Hepatocyte (in vitro differentiated cells): ENCODE measurements at places on chromosomes 6 and 20. TPM values are rescaled to one million over a fixed set of nuclear protein-coding genes. Genes with fewer than 3 reads are reported as not detected.
A peak's percentile ranks its signal among the peaks of the same experiment; 100 is the strongest.

DNA sequence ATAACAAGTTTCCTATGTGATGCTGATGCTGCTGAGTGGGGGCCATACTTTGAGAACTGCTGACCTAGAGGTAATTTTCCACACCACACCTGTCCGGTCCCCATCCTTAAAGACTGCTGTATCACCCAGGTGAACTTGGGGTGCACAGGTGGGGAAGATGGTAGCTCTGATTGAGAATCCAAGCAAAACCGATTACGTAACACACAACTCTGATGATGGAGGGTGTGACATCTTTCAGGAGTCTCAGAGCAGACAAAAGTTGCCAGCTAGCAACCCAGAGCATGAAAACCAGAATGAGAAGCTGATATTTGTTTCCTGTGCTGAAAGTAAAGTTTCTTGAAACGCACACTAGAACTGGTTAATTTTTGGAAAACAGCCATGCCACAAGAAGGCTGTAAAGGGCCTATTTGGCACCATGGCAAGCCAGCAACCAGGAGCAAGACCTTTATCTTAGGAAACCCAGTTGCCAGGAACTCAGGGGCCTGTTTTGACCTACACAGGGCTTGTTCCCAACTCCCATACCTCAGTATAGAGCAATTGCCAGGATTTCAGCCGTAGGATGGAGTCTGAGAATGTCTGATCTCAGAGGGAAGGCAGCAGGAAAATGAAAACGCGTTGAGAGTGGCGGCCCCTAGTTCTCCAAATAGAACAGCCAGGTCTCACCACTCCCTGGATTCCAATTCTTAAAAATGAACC is 21.6 kb upstream of the TBC1D7 start:
- DNase-seq, result no peak

DNA sequence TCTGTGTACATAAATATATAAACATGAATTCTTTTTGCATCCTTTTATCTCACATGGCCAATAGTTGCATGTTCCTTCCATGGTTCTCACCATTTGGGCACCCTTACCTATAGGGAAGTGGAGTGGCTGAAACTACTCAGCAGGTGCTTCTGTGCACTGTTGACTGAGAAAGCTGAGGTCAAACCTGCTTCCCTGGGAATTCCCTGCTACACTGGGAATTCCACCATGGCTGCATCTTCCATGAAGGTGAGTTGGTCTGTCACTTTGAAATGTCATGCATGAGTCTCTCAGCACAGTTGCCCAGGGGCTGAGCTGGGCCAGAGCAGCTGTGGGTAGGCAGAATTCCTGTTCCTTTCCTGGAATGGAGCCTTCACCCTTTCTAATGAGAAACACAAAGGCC is 193.8 kb upstream of the PRSS16 start:
- no peak for DNase-seq

DNA sequence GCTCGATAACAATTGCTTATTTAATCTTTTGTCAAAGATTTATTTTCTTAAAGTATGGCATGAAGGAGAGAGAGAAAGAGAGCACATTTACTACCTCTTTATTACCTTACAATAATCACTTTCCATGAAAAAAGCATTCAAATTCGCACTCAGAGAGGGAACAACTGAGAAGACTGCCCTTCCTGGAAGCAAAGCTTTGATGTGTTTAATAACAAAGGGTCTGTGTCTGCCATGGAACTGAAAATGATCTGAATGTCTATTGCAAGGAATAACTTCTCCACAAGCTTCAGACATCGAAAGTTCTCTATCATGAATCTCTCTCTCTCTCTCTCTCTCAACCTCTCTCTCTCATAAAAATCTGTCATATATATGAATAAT is 308.9 kb downstream of the HDGFL1 start:
- DNase-seq, result no peak

DNA sequence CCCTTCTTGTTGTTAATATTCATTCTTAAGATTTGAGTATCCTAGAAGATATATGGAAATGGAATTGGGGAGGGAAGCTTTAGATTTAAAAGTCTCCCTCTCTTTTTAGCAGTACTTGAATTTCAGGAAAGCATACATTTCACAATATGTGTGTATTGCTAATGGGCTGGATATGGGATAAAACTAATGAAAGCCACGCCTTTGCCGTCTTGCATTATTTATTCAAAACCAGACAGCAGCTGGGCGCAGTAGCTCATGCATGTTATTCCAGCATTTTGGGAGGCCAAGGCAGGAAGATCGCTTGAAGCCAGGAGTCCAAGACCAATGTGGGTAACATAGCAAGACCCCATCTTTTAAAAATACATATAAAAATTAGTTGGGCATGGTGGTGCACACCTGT is 121.6 kb upstream of the TIAM2 start:
- no peak for DNase-seq

DNA sequence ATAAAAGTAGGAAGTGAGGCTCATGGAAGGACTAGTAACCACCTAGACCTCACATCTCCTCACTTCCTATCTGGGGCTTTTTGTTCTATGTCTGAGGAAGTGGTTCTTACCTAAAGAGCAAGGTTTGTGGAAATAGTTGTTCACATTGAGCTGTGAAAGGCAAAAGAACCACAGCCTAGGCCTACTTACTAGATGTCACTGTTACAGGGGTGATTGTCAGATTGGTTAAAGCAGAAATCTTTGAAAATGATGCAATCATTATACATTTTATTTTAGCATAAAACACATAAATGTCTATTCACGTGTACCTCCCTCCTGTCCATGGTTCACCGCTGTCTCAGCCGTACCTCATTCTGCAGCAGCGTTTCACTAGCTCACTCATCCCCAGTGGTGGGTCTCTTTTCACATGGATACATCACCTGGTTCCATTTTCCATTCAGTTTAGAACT is 268.8 kb downstream of the TMEM242 start:
- no peak for DNase-seq

- no peak for DNase-seq
Observed at GRCh38 chr6:56649782-56650181, 7.1 kb upstream of the DST start.

DNA sequence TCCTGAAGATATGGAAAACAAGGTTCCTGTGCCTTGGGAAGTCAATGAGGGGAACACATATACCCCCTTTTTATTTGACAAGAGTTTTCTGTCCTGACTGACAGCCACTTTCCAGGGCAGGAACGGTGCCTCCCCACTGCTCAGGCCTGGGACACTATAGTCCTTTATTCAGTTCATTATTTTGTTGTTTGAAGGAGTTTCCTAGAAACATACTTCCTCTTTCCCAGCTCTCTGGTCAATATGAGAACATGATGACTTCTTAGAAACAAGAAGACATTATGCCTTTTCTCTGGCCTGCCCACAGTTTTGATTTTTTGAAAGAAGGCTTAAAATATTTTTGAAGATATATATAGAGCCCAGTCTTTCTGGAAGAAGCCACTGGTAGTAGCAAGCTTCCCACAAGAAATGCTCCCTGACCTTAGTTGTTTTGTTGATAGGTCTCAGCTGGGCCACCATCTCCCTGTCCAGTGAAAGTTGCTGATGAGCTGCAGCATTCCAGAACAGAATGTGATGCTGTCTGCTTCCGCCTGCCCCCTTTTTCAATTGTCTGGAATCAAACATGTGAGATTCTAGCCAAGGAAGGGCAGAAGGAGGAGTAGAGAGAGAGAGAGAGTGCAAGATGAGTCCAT is 350.0 kb upstream of the PRND start:
- DNase-seq, result no peak

- DNase-seq, result peak; percentile 53
Observed at GRCh38 chr6:139240161-139241010, 51.4 kb downstream of the TXLNB start.

- no peak for DNase-seq
Observed at GRCh38 chr6:151034825-151035781, 169.6 kb downstream of the MTHFD1L start.

DNA sequence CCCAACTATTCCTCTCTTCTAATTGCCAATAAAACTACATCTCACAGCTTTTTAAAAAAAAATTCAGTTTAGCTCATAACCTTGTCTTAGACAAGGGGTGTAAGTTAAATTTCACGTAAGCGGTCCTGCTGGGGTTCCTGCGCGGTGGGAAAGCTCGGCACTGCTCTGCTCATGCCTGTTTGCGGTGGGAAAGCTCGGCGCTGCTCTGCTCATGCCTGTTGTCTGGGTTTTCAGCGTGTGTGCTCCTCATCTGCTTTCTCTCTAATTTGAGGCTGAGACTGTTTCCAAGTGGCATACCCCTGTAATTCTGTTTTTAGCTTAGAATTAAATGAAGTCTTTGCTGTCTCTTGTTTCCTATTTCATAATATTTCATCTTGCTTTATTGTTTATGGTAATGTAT is 18.6 kb downstream of the ARID1B start:
- DNase-seq, result no peak

GRCh38 chr20:50488236-50488806 is 21.9 kb upstream of the PTPN1 start:
- DNase-seq, result no peak

DNA sequence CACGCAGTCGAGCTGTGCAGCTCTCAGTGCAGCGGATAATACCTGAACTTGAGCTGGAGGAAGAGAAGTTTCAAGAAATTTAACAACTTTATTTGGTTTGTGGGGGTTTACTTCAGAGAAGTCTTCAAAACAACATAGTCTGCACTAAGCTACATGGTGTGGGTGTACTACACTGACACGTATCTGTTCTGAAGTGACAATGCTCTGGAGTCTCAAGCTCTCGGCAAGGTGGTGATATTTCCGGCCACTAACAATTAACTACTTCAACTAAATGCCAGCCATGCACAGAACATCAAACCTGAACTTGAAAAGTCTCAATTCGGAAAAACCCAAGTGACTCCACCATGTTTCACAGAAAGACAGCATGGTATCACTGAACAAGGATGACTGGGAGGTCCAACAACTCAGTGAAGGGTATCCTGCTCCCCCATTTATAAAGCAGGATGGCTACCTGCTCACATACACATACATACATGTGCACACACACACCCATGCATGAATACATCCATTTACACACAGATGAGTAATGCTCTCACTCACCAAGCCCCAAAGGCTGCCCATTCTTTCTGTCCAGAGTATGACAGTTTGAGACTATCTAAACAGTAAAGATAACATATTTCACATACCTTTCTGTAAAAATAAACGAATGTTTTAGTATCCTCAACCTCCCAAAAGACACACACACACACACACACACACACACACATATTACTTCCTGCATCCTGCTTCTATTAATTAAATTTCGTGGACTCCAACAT is 15.4 kb upstream of the ANKRD60 start:
- no peak for DNase-seq

DNA sequence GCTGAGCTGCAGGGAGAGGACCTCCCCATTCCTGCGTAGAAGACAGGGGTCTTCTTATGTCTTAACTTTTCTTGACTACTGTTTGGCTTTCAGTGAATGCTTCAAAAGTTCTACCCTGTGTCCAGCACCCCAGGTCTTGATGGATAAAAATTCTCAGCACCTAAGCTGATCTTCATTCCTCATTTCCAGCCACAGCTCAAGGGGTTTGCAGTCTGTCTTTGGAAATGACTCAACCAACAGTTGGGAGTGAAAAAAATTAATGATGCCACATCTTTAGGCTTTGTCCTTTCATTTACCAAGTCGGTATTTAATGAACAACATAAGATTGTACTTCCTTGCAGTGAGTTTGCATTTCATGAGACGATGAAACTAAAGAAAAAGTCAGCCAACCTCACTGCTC is 40.3 kb downstream of the PRDM1 start:
- no peak for DNase-seq

DNA sequence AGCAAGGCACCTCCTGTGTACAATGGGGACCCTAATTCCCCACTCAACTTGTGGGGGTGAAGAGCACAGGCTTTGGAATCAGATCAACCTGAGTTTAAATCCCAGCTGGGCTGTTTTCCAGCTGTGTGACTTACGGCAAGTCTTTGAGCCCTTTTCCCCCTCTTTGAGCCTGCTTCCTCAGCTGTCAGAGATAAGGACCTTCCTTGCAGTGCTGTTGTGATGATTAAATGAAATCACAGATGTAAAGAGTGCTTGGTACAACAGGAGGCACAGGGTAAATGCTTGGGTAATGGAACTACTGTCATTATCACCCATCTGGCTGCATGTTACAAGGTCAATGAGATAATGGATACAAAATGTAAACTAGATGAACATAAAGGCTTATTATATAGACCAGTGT is 3.2 kb downstream of the SNX21 start:
- no peak for DNase-seq

DNA sequence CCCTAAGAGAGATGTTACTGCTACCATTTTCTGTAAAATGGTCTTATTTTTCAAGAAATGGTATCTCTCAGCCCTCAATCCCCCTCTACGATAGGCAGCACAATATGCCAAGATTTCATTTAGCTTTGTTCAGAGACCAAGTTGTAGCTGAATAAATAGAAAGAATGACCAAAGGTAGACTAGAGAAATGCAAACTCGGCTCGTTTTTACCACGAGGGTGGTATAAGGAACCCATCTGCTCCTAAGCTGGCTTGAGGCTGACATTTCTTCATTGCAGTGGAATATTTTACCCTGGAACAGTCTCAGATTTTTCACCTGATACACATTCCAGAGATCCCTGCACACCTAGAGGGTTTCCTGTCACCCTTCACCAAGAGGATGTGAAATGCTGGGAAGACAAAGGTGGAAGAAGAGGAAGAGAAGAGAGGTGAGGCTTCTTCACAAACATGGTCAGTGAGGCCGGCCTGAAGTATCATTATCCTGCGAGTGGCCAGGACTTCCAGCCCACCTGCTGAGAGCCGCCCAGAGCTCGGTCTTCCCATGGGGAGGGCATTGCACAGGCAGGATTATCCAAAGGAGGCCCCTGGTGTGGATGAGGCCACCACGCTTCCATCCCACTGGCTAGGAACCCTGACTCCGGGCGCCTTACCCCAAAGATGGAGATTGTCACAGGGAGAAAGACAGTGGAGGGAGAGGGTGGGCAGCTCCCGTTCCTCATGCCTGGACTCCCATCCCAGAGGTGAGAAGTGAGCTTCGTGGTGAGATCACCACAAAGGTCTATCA is 57.1 kb upstream of the AFDN start:
- DNase-seq, result no peak

DNA sequence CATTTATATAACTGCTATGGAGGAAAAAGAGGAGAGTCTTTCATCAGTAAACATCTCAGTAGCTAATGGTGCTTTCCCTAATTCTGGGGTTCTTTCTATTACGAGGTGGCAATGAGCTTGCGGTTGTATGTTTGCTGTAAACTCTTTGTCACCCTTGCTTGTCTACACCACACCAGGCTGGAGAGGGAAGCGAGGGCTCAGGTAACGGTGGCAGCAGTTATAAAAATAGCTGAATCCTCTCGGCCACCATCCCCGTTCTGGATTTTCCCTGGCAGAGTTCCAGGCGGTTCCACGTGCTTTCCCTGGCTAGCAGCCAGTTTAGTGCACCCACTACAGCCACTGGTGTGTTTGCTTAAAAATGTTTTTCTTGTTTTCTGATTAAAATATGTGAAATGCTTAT is 39.0 kb downstream of the MAS1 start:
- peak; percentile 30 for DNase-seq

The SLC17A3 gene
- total RNA-seq, result 0.23 and 0.36 TPM in 2 replicates

The HDGFL1 gene
- not detected in 2 replicates for total RNA-seq

The OOEP gene
- total RNA-seq, result not detected in 2 replicates

The SIM1 gene
- 0.20 and 0.30 TPM in 2 replicates for total RNA-seq

The FAM83B gene
- 29.1 and 29.2 TPM in 2 replicates for total RNA-seq

The VIP gene
- total RNA-seq, result not detected in 2 replicates

The NKX2-4 gene
- total RNA-seq, result not detected in 2 replicates
